Nasal cavity respiratory epithelium epithelial cell of viscerocranial mucosa (primary cell): ENCODE measurements at places on chromosomes 3 and 15. TPM values are rescaled to one million over a fixed set of nuclear protein-coding genes. Genes with fewer than 3 reads are reported as not detected.

Gene UNC13C
- under 0.01 TPM in 1 of 2 replicates, not detected in the other for total RNA-seq

Gene PPP1R14D
- not detected in 2 replicates for total RNA-seq

Gene GAP43
- total RNA-seq: not detected in 2 replicates

Gene C3orf49
- total RNA-seq: not detected in 2 replicates

Gene CAMK2N2
- under 0.01 TPM in 1 of 2 replicates, not detected in the other for total RNA-seq

Gene LDHAL6B
- total RNA-seq: not detected in 2 replicates

Gene ROBO2
- total RNA-seq: 0.34 and 4.0 TPM in 2 replicates

Gene REC114
- total RNA-seq: not detected in 2 replicates

Gene NEK4
- 21.5 and 28.1 TPM in 2 replicates for total RNA-seq

Gene GOLGA8G
- 0.07 TPM in 1 of 2 replicates, not detected in the other for total RNA-seq

Gene CNTN6
- not detected in 2 replicates for total RNA-seq

Gene KLHL40
- not detected in 2 replicates for total RNA-seq

Gene SNTN
- not detected in 2 replicates for total RNA-seq

Gene KBTBD13
- total RNA-seq: not detected in 2 replicates

Gene MUC4
- total RNA-seq: 4.3 TPM in 1 of 2 replicates, not detected in the other

Gene MAGI1
- 13.0 and 21.1 TPM in 2 replicates for total RNA-seq

Gene PLSCR2
- under 0.01 and 0.28 TPM in 2 replicates for total RNA-seq
